MCF 10A (cell line): ENCODE measurements at places on chromosomes 2 and 18. TPM values are rescaled to one million over a fixed set of nuclear protein-coding genes. Genes with fewer than 3 reads are reported as not detected.

GRCh38 chr2:136051725-136052048 is 66.3 kb upstream of the DARS1 start:
- no peak for DNase-seq
- H3K36me3 ChIP-seq, result no peaks in the 10 kb centered on the region
- no peak overlapping the region for H3K4me3 ChIP-seq
- H3K27me3 ChIP-seq, result no peaks in the 10 kb centered on the region
- no peaks in the 10 kb centered on the region for H3K4me1 ChIP-seq

DNA sequence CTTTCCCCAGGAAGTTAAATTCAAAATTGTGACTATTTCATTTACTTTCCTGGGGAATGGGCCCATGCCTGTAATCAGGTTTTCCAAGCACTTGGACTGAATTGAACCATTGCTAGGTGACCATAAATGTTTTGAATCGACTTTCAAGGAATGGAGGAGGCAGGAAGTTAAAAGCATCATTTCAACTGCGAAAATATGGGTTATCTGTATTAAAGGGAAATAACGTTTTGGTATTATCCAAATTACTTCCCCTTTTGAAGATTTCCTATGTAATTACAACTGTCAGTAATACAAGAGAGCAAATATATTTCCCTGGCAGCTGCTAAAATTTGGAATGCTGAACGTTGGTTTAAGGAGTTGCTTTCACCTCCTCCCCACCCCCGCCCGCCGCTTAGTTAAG is 19.0 kb downstream of the PNO1 start:
- H3K27me3 ChIP-seq, result no peaks in the 10 kb centered on the region
- H3K36me3 ChIP-seq, result peaks cover 30% of the 10 kb centered on the region

- no peaks in the 10 kb centered on the region for H3K4me1 ChIP-seq
- no peak overlapping the region for H3K27ac ChIP-seq
- no peak overlapping the region for H3K4me3 ChIP-seq
Observed at GRCh38 chr2:162769066-162769465, 69.5 kb downstream of the KCNH7 start.

GRCh38 chr2:185979546-185980071 is 241.0 kb downstream of the FSIP2 start:
- H3K4me3 ChIP-seq, result no peak overlapping the region
- DNase-seq, result peak; percentile 66
- peaks cover 17% of the 10 kb centered on the region for H3K4me1 ChIP-seq
- H3K36me3 ChIP-seq, result no peaks in the 10 kb centered on the region
- no peaks in the 10 kb centered on the region for H3K27me3 ChIP-seq

GRCh38 chr2:9809064-9809356 is 34.3 kb upstream of the TAF1B start:
- no peak for DNase-seq
- peaks cover 7% of the 10 kb centered on the region for H3K4me1 ChIP-seq
- no peaks in the 10 kb centered on the region for H3K36me3 ChIP-seq
- no peak overlapping the region for H3K27ac ChIP-seq
- no peaks in the 10 kb centered on the region for H3K27me3 ChIP-seq

GRCh38 chr2:180033993-180034894 is 27.1 kb upstream of the CWC22 start:
- H3K27ac ChIP-seq, result no peak overlapping the region
- peaks cover 7% of the 10 kb centered on the region for H3K4me1 ChIP-seq
- no peaks in the 10 kb centered on the region for H3K36me3 ChIP-seq
- no peaks in the 10 kb centered on the region for H3K27me3 ChIP-seq
- DNase-seq, result peak; percentile 92
- H3K4me3 ChIP-seq, result no peak overlapping the region

DNA sequence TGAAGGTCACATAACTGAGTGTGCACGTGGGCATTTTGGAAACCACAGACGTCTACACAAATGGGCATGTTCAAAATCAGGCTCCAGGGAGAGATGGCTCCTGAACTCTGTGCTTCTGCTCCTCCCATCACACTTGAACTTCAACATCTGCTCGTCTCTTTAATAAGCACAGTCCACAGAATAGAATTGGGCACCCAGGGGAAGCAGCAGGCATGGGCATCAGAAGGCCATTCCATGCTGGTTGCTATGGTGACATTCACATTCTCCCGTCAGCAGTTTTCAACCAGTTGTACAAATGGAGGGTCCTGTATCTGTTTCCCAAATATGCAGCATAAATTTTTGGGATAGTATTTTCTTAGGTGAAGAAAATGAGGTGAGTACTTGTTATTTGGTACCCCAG is 183.7 kb upstream of the COPS8 start:
- DNase-seq, result no peak
- no peaks in the 10 kb centered on the region for H3K4me1 ChIP-seq
- H3K27ac ChIP-seq, result no peak overlapping the region
- H3K27me3 ChIP-seq, result peaks cover 10% of the 10 kb centered on the region
- H3K36me3 ChIP-seq, result no peaks in the 10 kb centered on the region

Gene LAMA1
- 9.6 and 11.3 TPM in 2 replicates for total RNA-seq

Gene HNRNPLL
- 43.4 and 57.7 TPM in 2 replicates for total RNA-seq

Gene ASAP2
- 80.8 and 89.5 TPM in 2 replicates for total RNA-seq

Gene POTEJ
- not detected in 2 replicates for total RNA-seq

Gene PPP1R1C
- not detected in 2 replicates for total RNA-seq
